NCI-H1417 (cell line): ENCODE measurements at places on chromosomes 6 and 20.
A peak's percentile ranks its signal among the peaks of the same experiment; 100 is the strongest.

GRCh38 chr20:46222521-46223007 is 85.7 kb downstream of the CDH22 start:
- DNase-seq, result peak; percentile 57

- DNase-seq, result no peak
Measured at GRCh38 chr6:113491376-113491775, 365.8 kb upstream of the MARCKS start.

GRCh38 chr6:217048-217659 is 75.1 kb upstream of the DUSP22 start:
- DNase-seq, result no peak

DNA sequence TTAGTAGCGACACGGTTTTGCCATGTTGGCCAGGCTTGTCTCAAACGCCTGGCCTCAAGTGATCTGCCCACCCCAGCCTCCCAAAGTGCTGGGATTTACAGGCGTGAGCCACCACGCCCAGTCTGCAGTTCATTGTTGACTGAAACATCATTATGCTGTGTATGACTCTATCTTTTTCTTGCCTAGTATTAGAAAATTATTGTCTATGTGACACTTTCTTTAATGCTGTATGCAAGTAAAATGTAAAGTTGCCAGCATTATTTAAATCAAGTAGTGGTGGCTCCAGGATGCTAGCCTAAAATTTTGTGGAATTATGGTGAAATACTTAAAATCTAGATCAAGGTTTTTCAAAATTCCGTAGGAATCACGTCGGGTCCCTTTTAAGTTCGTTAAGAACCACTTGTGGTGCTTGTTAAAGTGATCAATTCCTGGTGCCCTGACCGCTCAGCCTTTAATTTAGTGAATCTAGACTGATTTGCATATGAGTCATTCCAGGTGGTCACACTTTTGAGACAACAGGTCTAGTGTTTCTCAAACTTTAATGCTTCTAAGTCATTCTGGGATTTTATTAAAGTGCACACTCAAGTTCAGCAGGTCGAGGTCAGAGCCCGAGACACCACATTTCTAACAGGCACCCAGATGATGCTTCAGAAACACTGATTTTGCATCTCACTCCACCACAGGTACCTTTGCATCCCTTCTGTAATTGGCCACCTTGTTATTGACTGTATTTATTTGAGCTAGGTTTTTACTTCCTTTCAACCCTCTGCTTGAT is 132.6 kb upstream of the MTHFD1L start:
- DNase-seq, result no peak

- DNase-seq, result no peak
Measured at GRCh38 chr20:37361336-37361735, 15.4 kb downstream of the SRC start.

DNA sequence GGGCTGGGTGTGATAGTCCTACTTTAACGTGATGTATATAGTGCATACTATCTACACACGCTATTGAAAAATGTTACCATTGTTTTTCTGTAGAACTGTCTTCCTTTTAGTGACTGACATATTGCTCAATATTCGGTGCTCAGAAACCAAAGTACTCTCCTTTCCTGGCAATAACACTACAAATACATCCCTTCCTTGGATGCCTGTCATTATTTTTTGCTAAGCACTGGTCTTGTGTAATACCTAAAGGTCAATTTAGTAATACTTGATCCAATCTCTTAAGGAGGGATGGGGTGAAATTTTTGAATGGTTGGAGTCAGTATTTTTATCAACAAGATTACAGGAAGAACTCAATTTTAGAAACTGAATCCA is 23.9 kb downstream of the CNR1 start:
- DNase-seq, result no peak

GRCh38 chr6:165617528-165617927 is 45.5 kb downstream of the PDE10A start:
- DNase-seq, result no peak

- no peak for DNase-seq
Measured at GRCh38 chr6:117262799-117263198, 2.6 kb upstream of the VGLL2 start.

DNA sequence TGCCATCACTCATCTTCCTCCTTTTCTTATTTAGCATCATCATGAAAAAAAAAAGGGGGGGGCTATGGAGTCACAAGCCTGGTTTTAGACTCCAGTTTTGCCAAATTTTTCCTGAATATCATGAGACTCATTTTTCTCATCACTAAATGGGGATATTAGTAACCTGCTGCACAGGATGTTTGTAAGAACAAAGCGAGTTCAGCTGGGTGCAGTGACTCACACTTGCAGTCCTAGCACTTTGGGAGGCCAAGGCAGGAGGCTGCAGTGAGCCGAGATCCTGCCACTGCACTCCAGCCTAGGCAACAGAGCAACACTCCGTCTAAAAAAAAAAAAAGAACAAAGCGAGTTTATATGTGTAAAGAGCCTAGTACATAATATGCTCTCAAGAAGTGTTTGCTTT is 82.8 kb downstream of the TFAP2A start:
- DNase-seq, result no peak

DNA sequence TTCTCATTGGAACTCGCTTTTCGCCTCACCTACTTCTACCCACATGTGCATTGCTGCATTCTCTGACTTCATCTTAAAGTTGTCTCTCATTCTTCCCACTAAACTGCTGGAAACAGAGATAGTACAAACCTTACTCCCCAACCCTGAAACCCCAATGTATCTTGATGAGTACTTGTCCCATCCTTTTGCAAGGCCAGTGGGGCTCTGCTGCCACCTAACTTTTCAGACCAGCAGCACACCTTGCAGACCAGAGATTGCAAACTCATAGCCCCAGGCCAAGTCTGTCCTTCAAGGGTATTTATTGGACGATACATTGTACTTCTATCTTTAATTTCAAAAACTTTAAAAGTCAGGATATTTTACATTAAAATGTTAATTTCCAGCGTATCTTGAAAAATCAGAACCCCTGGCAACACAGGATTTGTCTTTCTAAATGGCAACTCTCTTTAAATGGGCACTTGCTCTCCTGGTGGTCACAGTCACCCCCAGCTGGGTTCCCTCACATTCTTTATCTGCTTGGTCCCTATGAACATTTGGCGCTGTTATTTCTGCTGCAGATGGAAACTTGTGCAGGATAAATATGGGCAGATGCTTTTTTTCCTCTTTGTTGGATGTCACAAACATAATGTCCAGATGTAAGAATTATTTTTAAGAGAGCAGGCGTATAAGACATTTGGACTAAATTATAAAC is 83.9 kb downstream of the SOD2 start:
- DNase-seq, result peak; percentile 12

DNA sequence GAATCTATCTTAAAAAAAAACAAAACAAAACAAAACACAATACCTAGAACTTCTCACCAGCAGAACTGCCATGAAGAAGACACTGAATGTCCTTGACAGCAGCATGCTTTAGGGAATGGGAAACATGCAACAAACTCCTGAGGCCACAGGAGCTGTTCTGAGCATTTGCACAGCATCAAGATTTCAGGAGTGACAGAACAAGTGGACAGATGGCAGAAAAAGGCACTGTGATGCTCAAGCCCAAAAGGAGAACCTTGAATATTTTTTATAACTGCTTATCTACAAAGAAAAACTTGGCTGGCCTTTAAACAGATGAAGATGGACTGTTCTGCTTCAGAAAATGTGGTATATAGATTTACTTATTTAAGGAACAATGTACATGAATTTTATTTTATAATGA is 158.9 kb downstream of the RALGAPA2 start:
- peak; percentile 51 for DNase-seq

DNA sequence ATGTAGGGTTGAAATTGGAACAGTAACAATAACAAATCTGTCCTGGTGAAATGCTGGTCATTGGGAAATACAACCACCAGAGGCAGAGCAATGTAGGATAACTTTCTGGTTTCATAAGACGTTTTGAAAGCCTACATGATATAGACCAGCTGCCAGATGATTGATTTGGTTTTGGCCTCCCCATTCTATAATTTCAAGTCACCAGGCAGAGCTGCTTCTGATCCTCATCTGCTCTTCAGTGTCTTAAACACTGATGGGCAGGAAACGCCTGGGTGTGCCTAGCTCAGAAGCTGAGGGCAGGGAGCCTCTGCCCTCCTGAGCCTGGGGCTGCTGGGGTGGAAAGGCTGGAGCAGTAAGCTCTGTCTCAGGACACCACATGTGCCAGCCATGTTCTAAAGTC is 24.5 kb downstream of the DHX35 start:
- no peak for DNase-seq

GRCh38 chr20:53517146-53517545 is 76.5 kb downstream of the ZNF217 start:
- no peak for DNase-seq

DNA sequence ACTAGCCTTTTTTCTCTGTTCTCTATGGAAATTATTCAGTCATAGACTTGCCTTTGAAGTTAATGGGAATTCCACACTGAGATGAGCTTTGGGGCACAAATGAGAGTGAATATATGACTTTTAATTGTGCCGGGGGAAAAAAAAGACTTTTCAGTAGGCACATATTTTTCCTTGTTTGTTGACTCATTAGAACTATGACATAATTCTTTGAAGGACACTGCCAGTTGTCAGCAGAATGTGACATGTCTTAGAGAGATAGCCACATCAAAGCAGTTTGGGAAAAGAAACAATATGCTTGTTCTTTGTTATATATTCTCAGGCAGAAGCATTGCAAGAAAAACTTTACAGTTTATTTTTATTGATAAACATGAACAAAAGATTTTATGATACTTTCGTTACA is 138.3 kb downstream of the COL9A1 start:
- peak; percentile 6 for DNase-seq

DNA sequence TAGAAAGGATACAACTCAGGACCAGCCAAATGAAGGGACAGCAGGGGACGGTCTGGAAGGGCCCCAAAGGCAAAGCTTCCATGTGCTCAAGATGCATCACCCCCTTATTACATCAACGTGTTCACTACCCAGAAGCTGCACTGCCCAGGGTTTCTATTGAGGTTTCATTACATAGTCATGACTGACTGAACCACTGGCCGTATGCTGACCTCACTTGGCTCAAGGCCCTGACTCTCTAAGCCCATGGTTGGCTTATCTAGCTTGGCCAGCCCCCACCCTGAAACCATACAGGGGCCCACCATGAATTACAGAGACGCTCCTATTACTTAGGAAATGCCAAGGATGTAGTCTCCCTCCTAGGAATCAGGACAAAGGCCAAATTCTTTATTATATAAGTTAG is 179.4 kb downstream of the FOXC1 start:
- no peak for DNase-seq

DNA sequence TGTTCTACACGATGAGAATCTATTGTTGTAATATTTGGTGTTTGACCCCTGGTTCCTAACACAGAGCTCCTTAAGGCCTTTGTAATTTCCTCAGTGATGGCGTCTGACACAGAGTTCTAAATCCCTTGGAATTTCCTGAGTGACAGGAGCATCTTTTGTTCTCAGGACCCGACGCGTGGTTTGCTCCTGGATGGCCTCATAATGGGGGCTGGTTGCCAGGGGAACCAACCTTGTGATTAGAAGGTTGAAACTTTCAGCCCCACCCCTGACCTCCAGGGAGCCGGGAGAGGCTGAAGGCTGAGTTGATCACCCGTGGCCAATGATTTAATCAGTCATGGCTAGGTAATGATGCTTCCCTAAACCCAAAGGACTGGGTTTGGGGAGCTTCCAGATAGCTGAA is 20.5 kb upstream of the ZNF133 start:
- DNase-seq, result peak; percentile 73

DNA sequence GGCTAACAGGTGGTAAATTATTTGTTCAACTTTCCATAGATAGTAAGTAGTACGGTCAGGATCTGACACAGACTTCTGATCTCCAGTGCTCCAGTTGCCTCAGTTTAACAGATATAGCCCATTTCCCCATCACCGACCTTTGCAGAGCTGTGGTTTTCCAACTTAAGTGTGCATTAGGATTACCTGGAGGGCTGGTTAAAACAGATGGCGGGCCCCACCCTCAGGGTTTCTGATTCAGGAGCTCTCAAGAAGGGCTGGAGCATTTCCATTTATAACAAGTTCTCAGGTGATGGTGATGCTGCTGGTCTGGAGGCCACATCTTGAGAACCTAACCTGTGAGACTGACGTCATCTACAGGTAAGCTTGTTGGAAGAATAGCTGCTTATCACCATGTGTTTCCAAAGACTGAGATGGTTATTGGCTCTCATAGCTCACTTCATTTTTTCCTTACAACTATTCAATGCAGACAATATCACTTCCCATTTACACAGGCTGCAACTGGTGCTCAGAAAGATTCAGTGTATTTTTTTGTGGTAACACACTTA is 360.1 kb upstream of the CHD6 start:
- DNase-seq, result peak; percentile 25

GRCh38 chr20:31685853-31686643 is 36.6 kb downstream of the BCL2L1 start:
- no peak for DNase-seq

- DNase-seq, result no peak
Measured at GRCh38 chr20:38888059-38888831, 38.0 kb upstream of the FAM83D start.

GRCh38 chr6:5237805-5238204 is 22.9 kb downstream of the LYRM4 start:
- DNase-seq, result no peak

- DNase-seq, result no peak
Measured at GRCh38 chr20:58202044-58202443, 26.4 kb downstream of the ANKRD60 start.

DNA sequence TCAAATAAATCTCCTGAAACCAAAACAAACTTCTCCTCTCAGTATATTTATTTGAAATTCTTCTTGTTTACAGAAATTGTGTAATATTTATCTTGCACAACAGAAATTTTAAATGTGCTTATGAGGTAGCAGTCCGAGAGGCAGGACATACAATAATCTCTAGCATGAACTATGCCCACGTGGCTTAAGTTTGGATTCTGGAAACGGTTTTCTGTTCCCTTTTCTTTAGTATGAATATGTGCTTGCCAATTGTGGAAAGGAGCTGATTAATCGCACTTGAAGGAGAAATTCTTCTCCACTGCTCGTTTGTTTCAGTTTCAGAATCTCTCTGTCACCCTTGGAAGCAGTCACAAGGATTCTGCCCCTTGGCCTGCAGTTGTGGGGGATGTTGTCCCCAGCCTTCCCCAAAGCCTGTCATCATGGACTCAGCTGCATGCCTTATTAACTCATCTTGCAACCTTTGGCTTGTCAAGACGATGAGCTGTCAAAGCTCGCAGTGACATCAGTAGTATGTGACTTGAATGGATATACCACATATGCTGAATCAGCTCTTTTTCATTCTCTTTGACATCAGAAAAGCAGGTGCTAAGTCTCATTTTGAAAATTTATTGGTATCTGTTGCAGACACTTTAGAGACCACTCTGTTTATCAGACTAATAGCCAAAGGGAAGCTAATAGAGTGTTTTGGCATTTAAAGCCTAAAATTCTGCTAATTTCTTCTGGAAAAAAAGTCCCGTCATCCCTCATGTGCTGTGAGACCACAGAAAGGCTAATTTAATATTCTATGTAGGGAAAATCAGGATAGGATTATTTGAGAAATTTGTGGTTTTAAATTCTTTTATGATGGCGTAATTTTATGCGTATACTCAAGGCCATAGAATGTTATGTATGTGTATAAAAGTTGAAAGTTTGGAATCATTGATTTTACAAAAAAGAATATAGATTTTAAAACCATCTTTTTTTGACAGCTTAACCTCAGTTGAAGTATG is 186.8 kb downstream of the ARID1B start:
- DNase-seq, result no peak

- DNase-seq, result no peak
Measured at GRCh38 chr6:89781070-89782034, 38.2 kb downstream of the MDN1 start.

GRCh38 chr20:19928328-19929011 is 88.7 kb upstream of the NAA20 start:
- DNase-seq, result no peak
